ENCODE measurements at places on chromosomes 16 and 17. TPM values are rescaled to one million over a fixed set of nuclear protein-coding genes. Genes with fewer than 3 reads are reported as not detected.

DNA sequence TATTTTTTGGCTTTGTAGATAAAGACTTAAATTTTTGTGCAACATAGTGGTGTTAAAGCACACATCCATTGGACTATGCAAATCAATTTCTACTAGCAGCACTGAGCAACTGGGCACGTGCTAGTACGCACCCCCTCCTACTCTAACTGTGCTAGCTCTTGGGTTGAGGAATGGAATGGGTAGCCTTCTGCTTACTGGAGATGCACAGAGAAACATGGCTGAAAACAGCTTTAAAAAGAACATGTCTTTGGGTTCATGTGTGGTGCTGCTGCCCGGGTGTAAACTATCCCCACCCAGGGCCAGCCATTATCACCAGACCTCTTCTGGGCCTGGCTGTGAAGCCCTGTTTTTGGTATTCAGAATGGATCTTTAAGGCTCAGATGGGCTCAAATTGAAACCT, 7.3 kb downstream of the ESRP2 start:
- no peak for DNase-seq

- no peak for DNase-seq
These were observed 199.9 kb downstream of the ZFHX3 start for GRCh38 chr16:72848028-72848400.

GRCh38 chr17:57634713-57635465, 110.2 kb downstream of the CCDC182 start:
- no peak for DNase-seq

GRCh38 chr16:48870141-48870540, 260.2 kb upstream of the N4BP1 start:
- no peak for DNase-seq

- no peak for DNase-seq
These were observed 175.6 kb downstream of the PCTP start for GRCh38 chr17:55926276-55926990.

DNA sequence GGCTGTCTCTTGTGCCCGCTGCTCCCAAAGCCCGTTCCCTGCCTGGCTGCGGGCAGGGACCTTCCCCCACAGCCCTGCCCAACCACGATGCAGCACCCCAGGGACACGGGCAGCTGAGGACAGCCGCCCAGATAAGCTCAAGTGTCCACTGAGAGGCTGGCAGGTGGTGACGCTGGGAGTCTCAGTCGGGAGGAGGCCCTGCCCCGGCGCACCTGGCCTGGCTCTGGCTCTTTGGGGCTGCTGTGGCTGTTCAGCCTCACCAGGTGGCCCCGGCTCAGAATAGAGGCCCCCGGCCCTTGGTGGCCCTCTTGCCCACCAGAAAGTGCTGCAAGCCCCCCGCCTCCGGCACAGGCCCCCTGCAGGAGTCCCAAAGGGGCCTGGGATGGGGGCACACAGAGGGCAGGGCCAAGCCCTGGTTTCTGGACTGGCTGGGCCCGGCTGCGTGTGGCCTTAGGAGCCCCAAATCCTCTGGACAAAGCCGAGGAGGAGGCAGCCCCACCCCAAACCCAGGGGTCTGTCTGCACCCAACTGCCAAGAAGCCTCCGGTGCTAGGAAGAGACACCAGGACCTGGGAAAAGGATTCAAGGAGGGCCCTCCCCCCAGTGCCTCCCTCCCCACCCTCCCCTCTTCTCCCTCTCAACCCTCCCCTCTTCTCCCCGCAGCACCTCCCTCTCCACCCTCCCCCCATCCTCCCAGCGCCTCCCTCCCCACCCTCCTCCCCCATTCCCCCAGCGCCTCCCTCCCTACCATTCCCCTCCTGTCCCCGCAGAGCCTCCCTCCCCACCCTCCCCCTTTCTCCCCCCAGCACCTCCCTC, 5.3 kb downstream of the NTHL1 start:
- no peak for DNase-seq

The TMEM238L gene
- 0.23 TPM for polyA plus RNA-seq

The HOXB3 gene
- polyA plus RNA-seq = 9.2 TPM

DNA sequence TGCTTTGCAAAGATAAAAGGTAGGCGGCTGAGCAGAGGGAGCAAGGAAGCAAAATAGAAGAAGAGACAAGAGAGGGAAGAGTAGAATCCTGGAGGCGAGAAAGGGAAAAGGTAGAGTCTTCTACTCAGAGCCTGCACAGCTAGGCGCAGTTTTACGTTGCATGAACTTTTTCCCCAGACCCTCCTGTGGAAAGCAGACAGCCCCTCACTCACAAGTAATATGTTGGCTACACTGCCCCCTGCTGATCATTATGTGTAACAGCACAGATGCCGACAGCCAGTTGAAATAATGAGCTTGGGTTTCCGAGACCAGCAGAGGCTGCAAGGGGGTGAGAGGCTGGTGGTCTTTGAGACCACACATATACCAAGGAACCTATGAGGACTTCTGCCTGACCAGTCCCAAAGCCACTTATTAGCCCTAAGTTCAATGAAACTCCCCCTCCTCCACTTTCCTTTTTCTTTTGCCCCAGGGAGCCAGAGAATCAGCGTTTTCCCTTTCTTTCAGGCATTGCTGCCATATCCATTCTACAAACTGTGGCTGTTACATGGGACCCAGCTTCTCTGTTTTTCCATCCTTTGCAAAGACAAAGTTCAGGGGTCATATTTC, 22.5 kb upstream of the CMTR2 start:
- no peak for DNase-seq

- DNase-seq = no peak
These were observed 581 bp upstream of the TMEM208 start for GRCh38 chr16:67226295-67226803.

GRCh38 chr17:56934280-56934679, 20.4 kb upstream of the TRIM25 start:
- DNase-seq = no peak

GRCh38 chr16:9703731-9704130, 478.5 kb downstream of the GRIN2A start:
- DNase-seq = no peak

The VWA3A gene
- 0.39 TPM for polyA plus RNA-seq

Data from forelimb muscle (tissue), 1 donor.